ENCODE measurements at places on chromosomes 12 and 14.

DNA sequence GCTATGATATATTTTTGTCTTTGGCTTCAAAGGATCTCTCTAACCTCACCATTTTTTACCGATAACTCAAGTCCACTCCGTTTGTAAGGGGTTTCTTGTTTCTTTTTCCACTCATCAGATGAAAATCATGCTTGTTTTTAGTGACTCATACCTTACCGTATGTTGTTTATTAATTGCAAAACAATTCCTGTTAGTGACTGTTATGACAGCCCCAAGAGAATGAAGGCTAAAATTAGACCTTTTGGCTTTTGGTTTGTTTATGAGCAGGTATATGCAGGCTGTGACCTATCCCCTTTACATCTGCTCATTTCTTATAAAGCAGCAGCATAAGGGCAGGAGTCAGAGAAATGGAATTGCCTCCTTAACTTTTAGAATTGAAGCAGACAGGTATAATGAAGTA, 319.8 kb downstream of the CEP128 start:
- no peak for ATAC-seq

DNA sequence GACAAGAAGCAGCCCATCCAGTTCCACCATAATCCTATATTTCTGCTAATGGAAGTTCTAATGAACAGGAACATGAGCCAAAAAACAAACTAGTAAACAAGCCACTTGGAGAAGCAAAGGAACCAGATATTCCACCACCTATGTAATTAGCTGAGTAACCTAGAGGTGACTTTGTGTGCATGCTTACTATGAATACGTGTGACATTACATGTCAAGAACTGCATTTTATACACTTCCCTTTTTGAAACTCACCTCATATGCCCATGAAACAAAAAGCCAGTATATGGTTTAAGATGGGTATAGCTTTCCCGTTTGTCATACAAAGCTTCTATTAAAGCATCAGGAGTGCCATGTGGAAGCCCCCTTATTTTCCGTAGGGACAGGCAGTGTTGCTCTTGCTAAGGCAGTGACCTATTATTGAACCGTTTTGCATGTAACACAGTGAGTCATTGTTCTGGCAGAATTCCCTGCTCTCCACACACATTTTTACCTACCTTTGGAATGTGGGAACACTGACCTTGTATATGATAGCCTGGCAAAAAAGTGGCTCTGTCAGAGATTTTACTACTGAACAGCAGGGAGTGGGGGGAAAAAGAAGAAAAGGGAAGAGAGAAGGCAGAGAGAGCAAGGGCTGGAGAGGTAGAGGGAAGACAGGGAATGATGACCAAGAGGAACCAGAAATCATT, 34.8 kb upstream of the FRMD6 start:
- no peak for ATAC-seq

GRCh38 chr14:102539544-102540314, 30.2 kb upstream of the ANKRD9 start:
- ATAC-seq = no peak

DNA sequence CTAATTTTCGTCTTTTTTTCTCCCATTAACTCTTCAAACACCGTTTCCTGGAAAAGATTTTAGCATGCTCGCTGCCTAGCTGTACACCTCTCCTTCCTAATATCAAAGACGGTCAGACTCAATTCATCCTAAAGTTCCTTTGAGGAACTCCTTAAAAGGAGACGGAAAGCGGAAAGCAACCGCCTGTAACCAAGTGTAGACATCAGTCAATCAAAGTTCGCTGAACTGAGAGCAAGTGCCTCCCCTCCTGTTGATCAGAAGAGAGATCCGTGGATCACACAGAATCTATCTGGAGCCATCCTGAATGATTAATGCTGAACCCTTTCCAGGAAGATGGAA, 412 bp upstream of the TEP1 start:
- peak; percentile 69 for ATAC-seq

GRCh38 chr14:60116181-60116580, 24.5 kb downstream of the PCNX4 start:
- ATAC-seq = no peak

DNA sequence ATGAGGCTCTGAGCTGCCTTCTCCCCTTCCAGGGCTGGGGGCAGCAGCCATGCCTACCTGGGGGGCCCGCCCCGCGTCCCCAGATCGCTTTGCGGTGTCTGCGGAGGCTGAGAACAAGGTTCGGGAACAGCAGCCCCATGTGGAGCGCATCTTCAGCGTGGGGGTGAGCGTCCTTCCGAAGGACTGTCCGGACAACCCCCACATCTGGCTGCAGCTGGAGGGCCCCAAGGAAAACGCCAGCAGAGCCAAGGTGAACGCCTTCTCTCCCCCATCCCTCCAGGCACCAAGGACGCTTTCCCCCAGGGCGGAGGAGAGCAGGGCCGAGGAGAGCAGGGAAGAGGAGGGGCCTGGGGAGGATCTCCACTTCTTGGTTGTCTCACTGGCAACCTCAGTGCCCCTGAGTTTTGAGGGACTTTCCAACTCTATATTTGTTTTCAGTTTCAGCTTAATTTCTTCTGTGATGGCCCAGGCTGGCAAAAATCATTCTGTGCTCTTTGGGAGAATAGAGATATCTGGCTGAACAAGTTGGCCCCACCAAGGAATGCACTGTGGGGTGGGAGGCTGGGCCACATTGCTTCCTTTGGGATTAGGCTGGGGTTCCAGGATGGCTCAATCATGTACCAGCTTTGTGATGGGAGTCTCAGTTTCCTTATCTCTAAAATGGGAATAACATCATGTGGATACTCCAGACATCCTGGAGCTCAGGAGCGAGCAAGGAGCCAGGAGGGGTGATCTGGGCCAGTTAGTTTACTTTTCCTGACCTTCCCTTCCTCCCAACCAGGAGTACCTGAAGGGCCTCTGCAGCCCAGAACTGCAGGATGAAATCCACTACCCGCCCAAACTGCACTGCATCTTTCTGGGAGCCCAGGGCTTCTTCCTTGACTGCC, 1.2 kb downstream of the KHNYN start:
- ATAC-seq = peak; percentile 71

- ATAC-seq = no peak
Observed at GRCh38 chr12:15206338-15206737, 14.9 kb downstream of the RERG start.

GRCh38 chr14:43901911-43902673, 605.0 kb downstream of the FSCB start:
- no peak for ATAC-seq

GRCh38 chr14:51209457-51209856, 30.6 kb upstream of the TMX1 start:
- ATAC-seq = no peak

- ATAC-seq = no peak
Observed at GRCh38 chr12:92272061-92272964, 126.7 kb upstream of the BTG1 start.

DNA sequence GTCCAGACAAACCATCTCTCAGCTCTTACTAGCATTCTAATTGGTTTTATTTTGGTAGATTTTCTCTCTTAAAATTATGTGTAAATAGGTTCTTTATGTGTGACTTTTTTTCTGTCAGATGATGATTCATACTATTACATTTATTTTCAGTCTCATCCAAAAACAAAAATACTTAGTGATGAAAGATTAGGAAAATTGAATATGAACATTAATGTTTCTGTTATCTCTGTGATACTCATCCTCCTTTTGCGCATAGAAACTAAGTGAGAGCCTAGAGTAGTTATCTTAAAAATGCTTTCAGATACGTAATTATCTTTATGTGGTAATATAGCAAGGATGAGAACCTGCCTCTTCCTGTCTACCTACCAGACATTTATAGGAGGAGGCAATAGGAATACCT, 84.1 kb upstream of the MON2 start:
- ATAC-seq = no peak

DNA sequence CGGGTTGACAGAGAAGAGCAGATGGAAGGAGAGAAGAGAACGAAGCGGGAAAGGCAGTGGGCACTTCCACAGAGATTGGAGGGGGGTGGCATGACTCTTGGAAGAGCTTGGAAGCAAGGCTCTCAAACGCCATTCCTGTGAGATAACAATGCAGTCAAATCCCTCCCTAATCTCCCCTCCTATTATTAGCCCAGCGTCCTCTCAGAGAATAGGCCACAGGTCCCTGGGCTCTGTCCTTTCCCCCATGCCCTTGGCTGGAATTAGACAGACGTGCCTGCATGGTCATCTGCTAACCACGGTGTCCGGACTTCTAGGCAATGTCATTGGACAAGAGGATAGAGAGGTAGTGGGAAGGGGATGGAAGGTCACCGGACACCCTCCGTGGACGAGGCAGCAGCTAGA, 8.0 kb upstream of the MYH7 start:
- ATAC-seq = no peak

- no peak for ATAC-seq
Observed at GRCh38 chr14:92492258-92492657, 21.3 kb upstream of the RIN3 start.

- no peak for ATAC-seq
Observed at GRCh38 chr14:33493266-33493665, 457.6 kb downstream of the EGLN3 start.

- no peak for ATAC-seq
Observed at GRCh38 chr12:47065546-47065945, 13.9 kb upstream of the PCED1B start.

- ATAC-seq = no peak
Observed at GRCh38 chr12:11716794-11717518, 67.5 kb downstream of the ETV6 start.

- no peak for ATAC-seq
Observed at GRCh38 chr12:3964439-3964838, 91.2 kb upstream of the PARP11 start.

GRCh38 chr12:44184499-44185206, 348.8 kb downstream of the TMEM117 start:
- peak; percentile 54 for ATAC-seq

DNA sequence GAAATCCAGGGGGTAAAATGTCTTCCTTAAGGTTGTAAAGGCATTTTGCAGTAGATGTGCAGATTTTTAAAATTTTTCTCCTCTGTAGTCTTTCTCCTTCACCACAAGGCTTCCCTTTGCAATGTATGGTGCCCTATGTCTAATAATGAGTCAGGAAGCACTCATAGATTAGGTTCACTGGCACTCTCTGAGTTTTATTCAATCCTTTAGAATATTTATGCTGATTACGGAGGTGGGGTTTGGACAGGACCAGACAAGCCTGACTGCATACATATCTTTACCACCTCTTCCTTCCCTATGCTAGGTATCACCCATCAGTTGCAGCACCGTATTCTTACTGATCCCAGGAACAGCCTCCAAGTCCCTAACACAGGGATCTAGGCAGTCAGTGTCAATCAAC, 99.5 kb downstream of the NEDD1 start:
- no peak for ATAC-seq

- no peak for ATAC-seq
Observed at GRCh38 chr12:124719231-124719630, 144.4 kb downstream of the SCARB1 start.

- peak; percentile 82 for ATAC-seq
Observed at GRCh38 chr12:92065018-92065499, 80.6 kb downstream of the BTG1 start.

DNA sequence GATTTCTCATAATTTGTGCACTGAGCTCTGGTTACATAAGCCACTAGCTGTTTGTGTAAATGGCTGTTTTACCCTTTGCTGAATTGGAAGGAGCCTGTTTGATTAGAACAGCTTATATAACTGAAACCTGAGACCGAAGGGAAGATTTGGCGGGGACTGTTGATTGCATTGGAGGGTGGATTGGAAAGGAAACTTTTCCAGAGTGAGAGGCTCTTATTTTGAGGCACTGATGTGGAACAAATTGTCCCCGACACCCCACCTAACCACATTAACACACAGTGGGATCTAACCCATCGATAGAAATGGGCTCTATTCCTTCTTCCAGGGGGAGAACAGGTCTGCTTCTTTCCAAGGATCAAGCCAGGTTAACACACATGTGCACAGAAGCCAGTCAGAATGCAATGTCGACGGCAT, 51.7 kb downstream of the TMEM30B start:
- ATAC-seq = no peak

DNA sequence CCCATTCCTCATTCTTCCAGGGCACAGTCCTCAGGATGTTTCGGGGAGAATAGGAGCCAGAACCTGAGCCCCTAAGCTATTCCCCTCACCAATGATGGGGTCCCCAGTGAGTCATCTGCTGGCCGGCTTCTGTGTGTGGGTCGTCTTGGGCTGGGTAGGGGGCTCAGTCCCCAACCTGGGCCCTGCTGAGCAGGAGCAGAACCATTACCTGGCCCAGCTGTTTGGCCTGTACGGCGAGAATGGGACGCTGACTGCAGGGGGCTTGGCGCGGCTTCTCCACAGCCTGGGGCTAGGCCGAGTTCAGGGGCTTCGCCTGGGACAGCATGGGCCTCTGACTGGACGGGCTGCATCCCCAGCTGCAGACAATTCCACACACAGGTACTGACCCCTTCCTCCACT, 1.3 kb downstream of the SLC39A5 start:
- ATAC-seq = no peak

- ATAC-seq = no peak
Observed at GRCh38 chr12:2851931-2852330, 4.9 kb downstream of the TEX52 start.

- no peak for ATAC-seq
Observed at GRCh38 chr14:60744566-60744965, 10.0 kb downstream of the MNAT1 start.

DNA sequence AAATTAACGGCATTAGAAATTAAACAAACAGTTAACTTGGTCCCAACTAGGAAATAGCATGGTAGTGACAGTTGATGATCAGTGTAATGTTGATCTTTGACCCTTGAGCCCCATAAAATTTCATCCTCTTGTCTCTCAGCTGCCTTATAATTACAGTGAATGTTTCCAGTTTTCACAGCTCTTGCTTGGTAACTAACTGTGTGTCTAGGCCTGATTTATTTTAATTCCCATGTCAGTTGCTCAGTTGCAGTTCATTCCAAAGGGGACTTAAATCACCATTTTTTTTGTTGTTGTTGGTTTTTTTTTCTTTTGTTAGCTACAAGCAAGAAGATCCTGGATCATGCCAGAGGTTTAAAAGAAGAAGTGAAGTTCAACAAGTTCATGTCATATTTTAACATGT, 1883.7 kb upstream of the FLRT2 start:
- no peak for ATAC-seq

DNA sequence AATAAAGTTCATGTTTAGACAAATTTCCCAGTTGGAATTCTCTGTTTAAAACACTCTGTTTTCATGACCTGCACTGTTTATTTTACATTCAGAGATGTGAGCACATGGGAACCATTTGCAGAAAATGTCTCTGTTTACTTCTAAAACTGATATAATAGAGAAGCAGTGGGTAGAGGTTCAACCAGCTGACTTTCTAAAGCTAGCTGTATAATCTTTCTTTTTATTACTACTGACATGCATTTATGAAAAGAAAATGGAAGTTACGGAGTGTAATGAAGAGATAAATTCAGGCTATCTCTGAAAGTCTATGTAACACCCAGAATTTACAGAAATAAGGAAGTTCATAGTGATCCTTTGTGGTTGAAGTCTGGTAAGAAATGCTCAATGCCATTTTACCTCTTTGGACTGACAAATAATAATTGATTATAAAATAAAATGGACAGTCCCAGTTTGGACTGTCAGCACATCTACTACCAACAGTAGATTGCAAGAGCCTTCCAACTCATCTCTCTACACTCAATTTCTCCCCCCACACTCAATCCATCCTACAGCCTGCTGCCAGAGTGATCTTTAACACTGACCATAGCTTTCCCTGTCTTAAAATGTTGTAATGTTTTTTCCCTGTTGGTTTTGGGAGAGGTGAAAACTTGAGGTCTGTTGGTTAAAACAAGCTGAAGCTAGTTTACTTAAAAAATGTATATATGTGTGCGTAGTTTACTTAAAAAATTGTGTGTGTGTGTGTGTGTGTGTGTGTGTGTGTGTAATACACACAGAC, 137.4 kb downstream of the AEBP2 start:
- ATAC-seq = no peak

- ATAC-seq = no peak
Observed at GRCh38 chr12:126384026-126384564, 1318.9 kb downstream of the AACS start.
